ENCODE measurements at places on chromosomes 3 and 15.

- DNase-seq = no peak
These were observed 760.2 kb downstream of the VGLL3 start for GRCh38 chr3:86230762-86231161.

DNA sequence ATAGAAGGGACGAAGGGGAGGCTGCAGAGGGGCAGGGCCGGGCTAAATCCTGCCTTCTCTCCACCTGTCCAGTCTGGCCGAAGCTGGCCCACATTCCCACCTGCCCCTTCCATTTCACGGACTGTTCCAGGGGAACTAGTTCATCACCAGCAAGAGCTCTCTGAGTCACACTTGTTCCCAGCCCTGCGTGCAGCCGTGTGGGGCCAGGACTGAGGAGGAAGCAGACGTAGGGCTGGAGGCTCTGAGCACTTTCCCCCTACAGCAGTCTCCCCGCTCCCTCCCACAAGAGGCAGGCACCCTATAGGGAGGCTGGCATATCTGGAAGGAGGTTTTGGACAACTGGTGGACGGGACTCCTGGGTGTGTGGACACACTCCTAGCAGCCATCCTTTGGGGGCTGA, 3.0 kb downstream of the ITIH4 start:
- no peak for DNase-seq

- DNase-seq = no peak
These were observed 126.4 kb downstream of the CHDH start for GRCh38 chr3:53719796-53720195.

DNA sequence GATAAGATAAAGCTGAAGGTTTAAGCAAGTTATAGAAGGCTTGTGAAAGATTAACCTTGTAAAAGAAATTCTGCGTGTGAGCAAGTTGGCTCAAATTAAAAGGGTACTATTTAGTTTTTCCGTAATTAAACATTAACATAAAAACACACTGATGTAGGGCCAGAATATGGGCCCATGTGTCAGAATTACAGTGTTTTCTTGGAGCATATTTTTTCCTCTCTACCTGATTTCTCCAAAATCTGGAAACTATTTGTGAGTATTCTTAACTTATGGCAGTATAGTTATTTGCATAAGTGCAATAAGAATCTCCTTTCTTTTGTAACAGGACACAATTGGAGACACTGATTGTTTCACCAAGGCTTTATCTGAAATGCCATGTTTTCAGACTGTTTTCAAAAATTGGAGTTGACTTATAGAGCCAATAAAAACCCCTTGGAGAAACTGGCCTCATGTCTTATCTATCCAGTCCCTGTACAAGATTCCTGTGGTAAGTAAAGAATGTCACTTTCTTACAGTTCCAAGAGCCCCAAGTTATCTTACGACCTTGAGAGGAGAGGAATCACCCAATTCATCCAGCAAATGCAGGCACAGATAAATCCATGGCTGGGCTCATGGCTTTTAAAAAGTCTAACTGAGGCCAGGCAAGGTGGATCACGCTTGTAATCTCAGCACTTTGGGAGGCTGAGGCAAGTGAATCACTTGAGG, 47.8 kb upstream of the P2RY1 start:
- no peak for DNase-seq

GRCh38 chr3:159924411-159924810, 64.2 kb upstream of the IL12A start:
- DNase-seq = no peak

GRCh38 chr3:157103280-157103679, 56.7 kb downstream of the CCNL1 start:
- no peak for DNase-seq

DNA sequence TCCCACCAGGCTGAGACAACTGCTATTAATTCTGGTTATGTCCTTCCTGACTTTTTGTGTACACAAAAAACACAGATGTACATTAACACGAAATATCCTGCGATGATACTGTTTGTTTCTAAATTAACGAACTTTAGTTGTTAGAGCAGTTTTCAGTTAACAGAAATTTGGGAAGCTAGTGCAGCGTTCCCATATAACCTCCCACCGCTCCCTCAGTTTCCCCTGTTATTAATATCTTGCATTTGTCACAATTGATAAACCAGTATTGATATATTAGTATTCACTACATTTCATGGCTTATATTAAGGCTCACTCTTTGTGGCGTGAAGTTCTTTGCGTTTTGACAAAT, 45.3 kb upstream of the RNU6-1 start:
- DNase-seq = no peak

- no peak for DNase-seq
These were observed 24.8 kb downstream of the FOXL2NB start for GRCh38 chr3:138971766-138972320.

GRCh38 chr15:50886611-50887345, 21.7 kb upstream of the AP4E1 start:
- no peak for DNase-seq

- DNase-seq = no peak
These were observed 44.1 kb downstream of the DHX36 start for GRCh38 chr3:154280161-154280560.

- no peak for DNase-seq
These were observed 207.2 kb downstream of the TBC1D5 start for GRCh38 chr3:17535274-17535673.

DNA sequence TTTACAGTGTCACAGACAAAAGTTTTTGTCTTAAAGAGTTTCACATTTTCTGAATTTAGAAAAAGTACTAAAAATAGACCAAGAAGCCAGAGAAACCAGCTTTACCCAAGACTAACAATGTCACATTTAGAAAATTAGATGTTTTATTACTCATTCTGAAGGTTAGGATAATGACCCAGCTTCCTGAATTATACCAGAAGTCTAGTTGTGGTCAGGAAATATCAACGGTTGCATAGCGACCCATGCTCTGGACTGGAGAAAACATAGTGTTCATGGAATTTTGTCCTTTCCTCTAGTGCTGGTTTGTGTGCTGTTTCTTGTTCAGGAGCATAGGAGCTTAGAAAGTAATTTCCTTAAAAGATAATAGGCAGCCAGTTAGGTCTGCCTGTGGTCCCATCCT, 59.0 kb downstream of the DPPA2 start:
- DNase-seq = no peak

- no peak for DNase-seq
These were observed 400.9 kb upstream of the MCTP2 start for GRCh38 chr15:93830221-93831080.

DNA sequence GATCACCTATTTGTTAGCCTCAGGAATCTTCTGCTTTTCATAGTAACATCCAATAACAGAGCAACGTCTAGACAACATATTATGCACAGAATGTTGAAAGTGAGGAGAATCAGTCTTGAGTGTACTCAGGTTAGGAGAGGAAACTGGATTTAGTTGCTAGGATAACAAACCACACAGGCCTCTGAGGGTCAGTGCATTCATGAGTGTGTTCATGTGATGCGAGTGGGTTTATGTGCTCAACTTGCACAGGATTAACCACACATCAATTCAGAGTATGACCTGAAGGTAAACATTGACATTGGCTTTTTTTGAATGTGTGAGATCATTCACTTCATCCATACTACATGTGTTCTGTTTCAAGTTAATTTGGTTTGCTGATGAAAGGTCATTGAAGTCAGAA, 287.6 kb downstream of the DIPK2A start:
- no peak for DNase-seq

- DNase-seq = no peak
These were observed 41.0 kb upstream of the LIMD1 start for GRCh38 chr3:45553469-45553974.

GRCh38 chr3:186038360-186038759, 70.5 kb downstream of the ETV5 start:
- DNase-seq = no peak

- no peak for DNase-seq
These were observed 250.8 kb upstream of the TGFBR2 start for GRCh38 chr3:30355622-30356021.

- no peak for DNase-seq
These were observed 998.6 kb upstream of the EPHA6 start for GRCh38 chr3:95815828-95816227.

- DNase-seq = no peak
These were observed 97.3 kb downstream of the ARNT2 start for GRCh38 chr15:80501476-80501875.

DNA sequence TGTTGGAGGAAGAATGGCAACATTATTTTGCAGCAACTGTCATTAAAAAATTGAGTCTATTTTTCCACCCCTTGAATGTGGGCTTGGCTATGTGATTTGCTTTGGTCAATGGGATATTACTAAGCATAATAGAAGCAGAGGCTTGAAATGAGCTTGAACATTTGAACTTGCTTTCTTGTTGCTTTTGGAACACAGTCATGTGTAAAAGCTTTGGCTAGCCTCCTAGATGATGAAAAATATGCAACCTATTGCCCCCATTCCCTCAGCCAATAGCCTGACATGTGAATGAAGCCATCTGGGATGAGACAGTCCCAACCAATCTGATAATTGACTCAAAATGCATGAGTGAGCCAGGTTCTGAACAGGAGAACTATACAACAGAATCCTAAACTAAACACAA, 78.4 kb downstream of the PLSCR2 start:
- DNase-seq = no peak

GRCh38 chr3:54511766-54512365, 389.5 kb downstream of the CACNA2D3 start:
- DNase-seq = no peak

- no peak for DNase-seq
These were observed 43.6 kb upstream of the PYDC2 start for GRCh38 chr3:191417457-191417729.

GRCh38 chr15:74776821-74777768, 4.8 kb upstream of the CSK start:
- peak; percentile 45 for DNase-seq

- DNase-seq = no peak
These were observed 33.1 kb upstream of the UBE2Q2 start for GRCh38 chr15:75809986-75810750.

DNA sequence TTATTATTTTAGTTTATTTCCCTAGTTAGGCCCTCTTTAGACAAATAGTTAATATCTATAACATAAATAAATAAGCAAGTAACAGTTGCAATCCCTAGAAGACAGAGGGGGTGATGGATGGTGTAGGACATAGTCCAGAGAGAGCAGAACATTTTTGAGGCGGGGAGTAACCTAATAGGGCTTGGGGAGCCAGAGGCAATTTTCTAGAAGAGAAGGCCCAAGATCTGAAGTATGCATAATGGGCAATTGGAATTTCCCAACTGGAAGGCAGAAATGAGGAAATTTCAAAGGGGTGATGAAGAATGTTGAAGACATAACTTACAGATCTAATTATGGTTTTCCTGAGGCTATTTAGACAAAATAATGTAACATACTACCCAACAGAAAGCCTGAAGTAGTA, 525.7 kb downstream of the TUSC7 start:
- DNase-seq = no peak

DNA sequence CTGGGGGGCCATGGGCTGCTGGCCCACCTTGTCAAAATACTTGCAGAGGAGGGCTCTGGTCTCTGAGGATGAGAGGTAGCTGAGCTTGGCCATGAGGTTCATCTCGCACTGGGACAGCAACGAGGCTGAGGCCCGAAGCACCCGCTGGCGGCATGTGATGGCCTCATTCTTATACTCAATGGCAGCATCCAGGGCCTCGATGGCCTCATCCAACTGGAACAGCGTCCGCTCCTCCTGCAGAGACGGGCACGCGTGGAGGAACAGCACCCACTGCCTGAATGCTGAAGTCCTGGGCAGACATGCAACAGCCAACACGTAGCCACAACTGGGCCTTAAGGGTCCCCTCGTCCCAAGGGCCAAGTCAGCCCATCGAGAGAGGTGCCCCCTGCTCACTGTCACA, 25.0 kb downstream of the KIF7 start:
- DNase-seq = no peak

GRCh38 chr3:4935347-4935746, 43.9 kb upstream of the BHLHE40 start:
- DNase-seq = no peak

DNA sequence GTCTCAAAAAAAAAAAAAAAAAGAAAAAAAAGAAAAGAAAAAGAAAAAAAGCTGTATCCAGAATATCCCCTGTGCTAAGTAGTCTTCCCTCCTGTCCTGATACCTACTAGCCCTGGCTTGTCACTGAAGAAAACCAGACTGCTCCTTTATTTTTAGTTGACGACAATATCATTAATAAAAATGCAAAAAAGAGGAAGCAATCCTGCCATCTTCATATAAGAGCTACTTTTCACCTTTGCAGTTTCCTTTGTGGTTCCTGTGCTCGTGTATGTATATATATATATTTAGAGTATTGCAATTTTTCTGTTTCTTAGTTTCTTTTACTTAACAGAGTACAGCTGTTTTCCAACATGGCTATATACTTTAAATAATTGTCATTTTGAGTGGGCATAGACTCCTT, 13.6 kb downstream of the C3orf20 start:
- no peak for DNase-seq

DNA sequence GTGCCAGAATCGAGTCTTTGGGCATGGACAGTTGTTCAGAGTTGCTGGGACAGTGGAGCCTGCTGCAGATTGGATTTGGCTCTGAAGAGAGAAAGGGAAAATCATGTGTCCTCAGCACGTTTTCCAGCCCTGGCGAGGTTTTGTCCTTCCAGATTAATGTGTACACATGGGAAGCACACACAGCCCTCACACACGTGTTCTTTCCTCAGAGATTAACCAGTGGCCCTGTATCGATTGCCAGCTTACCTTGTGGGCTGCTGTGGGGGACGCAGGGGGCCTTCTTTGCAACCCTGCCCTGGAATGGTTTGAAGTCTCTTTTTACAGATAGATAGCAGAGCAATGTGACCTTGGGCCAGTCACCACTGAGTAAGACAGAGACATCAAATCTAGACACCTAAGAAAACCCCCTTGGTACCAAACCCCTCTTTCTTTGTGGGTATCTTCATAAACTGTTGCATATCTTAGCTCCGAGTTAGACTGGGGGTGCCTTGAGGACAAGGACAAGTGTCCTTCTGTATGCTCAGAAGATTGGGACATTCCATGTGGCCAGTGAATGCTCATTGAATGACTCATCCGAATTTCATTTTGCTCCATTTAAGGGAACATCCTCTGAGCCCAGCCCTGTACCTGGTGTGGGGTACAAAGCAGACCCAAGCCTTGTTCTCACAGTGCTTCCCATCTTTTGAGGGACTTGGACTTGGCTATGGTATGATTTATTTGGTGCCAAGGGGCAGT, 48.0 kb downstream of the SMAD6 start:
- no peak for DNase-seq

GRCh38 chr15:100733101-100733842, 130.9 kb downstream of the ASB7 start:
- no peak for DNase-seq

- DNase-seq = no peak
These were observed 85.9 kb downstream of the AQR start for GRCh38 chr15:34883633-34884032.

- no peak for DNase-seq
These were observed 31.8 kb upstream of the CRTC3 start for GRCh38 chr15:90497912-90498311.

Measured in activated T-cell treated with anti-CD3 and anti-CD28 coated beads, Interleukin-2, amount 50 U/mL, for 4 hours (primary cell).